ENCODE measurements at places on chromosomes 5 and 9.

- DNase-seq: no peak
Measured at GRCh38 chr9:89953824-89954615, 349.2 kb downstream of the GADD45G start.

GRCh38 chr9:86531273-86531970 lies 177.2 kb upstream of the TUT7 start:
- DNase-seq: no peak

DNA sequence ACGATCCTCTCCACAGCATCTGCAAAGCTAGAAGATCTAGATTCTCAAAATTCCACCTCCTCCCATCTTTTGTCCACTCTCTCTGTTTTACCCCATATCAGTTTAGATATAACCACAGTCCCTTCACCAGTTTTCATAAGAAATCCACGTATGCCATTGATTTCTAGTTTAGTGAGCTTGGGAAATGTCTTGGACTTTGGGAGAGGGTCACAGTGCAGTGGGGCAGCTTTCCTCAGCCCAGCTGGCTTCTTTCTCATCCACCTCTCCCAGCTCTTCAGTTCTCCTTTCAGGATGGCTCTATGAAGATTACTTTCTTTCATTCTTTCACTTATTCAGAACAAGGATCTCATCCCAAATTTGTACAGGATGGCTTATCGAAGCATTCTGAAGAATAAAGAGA lies 203.9 kb upstream of the ADCY2 start:
- no peak for DNase-seq

DNA sequence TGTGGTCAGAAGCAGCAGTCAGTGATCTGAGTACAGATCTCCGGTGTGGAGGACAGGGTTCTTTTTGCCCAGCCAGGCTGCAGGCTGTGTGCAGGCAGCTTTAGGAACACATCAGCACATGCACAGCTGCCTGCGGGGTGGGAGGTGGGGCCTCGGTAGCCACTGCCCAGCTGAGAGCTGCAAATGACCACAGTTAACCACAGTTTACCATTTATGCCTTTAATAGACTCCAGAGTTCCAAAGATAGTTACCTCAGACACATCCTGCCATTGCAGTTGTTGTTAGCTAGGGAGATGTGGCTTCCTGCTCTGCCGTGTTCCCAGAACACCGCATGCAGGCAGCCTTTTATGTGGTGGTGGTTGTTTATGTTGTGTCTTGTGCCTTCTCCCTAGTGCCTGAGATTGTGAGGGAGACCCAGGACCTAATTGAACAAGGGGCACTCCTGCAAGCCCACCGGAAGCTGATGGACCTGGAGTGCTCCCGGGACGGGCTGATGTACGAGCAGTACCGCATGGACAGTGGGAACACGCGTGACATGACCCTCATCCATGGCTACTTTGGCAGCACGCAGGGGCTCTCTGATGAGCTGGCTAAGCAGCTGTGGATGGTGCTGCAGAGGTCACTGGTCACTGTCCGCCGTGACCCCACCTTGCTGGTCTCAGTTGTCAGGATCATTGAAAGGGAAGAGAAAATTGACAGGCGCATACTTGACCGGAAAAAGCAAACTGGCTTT lies 10.2 kb downstream of the EXOC3 start:
- DNase-seq: no peak

DNA sequence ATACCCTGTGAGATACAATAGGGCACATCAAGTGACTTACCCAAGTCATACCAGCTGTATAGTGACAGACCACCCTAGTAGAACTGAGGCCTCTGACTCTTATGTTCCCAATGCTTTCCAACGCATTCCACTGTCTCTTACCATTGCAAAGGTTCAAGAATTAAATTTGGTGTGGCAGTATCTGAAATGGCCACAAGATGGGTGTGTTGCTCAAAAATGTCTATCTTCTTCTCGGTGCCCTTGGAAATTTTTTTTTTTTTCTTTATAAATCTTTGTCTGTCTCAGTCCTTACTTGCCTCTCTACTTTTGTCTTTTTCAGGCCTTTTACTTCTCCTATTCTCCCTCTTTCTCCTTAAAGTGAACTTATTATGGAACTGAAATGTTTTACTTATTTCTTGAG lies 48.4 kb downstream of the GPR21 start:
- DNase-seq: no peak

GRCh38 chr5:114062932-114063867 lies 298.7 kb upstream of the KCNN2 start:
- no peak for DNase-seq

- no peak for DNase-seq
Measured at GRCh38 chr5:133624316-133624715, 12.0 kb upstream of the FSTL4 start.

GRCh38 chr9:128523199-128523925 lies 18.8 kb downstream of the GLE1 start:
- no peak for DNase-seq

DNA sequence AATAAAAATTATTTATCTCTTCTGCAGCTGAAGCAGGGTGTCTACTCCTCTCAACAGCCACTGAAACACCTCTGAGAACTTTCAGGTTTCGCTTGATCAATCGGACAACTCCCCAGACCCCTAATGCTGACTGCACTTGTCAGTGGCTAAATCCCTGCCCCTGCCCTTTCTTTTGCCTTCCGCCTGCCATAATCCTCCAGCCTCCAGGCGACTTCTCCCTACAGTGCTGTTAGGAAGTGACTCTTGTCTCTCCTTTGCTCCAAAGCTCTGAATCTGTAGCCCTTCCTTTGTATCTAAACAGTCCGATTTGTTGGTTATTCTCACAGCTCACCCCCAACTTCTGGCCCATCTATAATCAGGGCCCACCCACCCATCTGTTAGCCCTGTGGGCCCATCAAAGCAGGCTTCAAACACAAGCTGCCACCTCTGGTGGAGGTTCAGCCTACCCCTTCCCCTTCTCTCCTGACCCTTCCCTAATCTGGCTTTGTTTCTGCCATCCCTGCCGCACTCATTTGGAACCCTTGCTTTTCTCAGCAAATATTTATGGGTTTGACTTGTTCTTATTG lies 53.7 kb upstream of the IFNK start:
- no peak for DNase-seq

GRCh38 chr5:168960497-168960896 lies 340.4 kb downstream of the SLIT3 start:
- DNase-seq: no peak

DNA sequence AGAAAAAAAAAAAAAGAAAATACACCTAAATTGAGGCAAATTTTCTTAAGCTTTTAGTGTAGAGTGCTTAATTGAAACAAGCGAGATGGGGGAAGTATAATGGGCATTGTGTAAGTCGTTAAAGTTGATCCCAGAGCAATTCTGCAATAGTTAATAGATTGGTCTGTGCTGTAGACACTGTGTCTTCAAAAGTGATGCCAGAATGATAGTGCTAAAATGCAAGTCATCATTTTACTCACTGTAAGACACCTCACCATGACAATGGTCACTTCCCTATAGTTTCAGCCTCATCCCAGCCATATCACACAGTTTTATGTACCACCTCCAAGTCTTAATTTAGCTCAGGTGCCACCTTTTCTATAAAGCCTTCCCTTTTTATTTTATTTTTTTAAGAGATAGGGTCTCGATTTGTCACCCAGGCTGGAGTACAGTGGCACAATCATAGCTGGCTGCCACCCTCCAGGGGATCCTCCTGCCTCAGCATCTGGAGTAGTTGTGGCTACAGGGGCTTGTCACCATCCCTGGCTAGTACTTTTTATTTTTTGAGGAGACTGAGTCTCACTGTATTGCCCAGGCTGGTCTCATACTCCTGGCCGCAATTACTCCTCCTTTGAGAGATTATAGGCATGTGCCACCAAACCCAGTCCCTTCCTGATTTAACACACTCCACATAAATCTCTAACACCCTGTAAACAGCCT lies 6.2 kb downstream of the COX7C start:
- no peak for DNase-seq

- DNase-seq: no peak
Measured at GRCh38 chr5:109374625-109375024, 35.1 kb downstream of the PJA2 start.

GRCh38 chr9:75823151-75823550 lies 67.3 kb upstream of the PCSK5 start:
- no peak for DNase-seq

DNA sequence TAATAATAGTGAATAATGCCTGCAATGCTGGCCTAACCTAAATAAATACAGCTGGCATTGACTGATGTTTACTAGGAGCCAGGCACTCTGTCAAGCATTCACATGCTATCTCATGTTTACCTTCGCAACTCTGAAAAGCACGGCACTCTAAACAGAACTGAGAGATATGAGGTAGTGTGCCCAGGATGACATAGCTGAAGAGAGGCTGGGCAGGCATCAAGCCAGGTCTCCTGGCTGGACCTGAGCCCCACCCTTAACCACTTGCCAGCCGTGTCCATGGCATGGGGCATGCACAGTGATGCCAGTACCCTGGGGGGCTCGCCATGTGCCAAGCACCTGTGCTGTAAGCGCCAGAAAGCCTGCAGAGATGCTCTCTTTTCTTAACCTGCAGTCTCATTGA lies 119.4 kb upstream of the MVB12B start:
- no peak for DNase-seq

DNA sequence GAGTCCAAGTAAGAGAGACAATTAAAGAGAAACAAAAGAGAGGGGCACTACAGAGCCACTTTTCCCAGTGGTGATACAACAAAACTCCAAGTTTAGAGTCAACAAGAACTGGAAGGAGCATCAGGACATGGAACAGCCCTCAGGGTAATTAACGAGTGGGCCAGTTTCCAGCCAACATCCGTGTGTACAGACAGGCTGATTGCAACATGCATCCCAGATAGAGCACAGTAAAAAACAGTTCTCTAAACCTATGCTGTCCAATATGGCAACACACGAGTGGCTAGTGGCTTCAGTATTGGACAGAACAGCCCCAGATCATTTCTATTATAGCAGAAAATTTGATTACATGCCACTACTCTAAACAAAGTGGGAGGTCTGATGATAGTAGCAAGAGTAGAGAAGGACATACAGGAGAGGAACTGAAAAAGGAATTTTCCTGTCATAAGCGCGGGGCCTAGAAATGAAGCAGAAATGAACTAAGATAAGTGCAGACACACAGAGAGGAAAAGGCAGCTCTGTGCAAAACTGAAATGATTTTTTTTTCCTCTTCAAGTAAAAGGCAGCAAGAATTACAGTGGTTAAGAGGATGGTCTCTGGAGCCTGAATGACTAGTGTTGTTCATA lies 175.6 kb upstream of the CCNG1 start:
- DNase-seq: no peak

DNA sequence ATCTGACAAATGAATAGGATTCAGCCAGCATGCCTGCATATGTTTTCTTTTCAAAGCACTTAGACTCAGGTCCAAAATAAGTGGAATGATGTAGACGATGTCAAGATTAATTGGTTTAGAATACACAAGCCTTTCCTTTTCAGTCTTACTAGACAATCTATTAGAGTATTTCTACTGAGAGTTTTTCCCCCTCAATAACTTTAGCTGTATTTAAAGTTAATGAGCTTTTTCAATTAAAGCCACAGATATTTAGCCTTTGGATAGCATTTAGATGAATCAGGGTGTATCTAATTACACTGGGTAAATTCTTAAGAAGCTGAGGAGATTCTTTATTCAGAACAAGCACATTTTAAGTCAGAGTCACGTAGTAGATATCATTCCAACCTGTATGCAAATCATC lies 198.7 kb upstream of the MPDZ start:
- DNase-seq: no peak

DNA sequence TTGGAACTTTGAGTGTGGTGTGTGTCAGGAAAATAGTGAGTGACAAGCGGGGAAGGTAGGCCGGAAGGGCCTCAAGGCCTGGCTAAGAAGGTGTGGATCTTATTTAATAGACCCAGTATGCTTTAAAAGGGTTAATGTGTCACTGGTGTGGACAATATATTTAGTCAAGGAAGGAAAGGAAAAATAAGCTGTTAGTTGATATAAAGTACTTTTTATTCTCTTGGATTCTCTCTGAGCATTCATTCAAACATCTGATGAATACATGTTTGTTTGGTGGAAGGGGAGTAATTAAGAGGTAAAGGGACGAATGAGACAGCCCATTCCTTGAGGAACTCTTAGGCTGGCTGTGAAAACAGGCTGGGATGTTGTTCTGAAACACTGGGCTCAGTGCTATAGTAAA lies 98.9 kb downstream of the MELK start:
- DNase-seq: no peak

DNA sequence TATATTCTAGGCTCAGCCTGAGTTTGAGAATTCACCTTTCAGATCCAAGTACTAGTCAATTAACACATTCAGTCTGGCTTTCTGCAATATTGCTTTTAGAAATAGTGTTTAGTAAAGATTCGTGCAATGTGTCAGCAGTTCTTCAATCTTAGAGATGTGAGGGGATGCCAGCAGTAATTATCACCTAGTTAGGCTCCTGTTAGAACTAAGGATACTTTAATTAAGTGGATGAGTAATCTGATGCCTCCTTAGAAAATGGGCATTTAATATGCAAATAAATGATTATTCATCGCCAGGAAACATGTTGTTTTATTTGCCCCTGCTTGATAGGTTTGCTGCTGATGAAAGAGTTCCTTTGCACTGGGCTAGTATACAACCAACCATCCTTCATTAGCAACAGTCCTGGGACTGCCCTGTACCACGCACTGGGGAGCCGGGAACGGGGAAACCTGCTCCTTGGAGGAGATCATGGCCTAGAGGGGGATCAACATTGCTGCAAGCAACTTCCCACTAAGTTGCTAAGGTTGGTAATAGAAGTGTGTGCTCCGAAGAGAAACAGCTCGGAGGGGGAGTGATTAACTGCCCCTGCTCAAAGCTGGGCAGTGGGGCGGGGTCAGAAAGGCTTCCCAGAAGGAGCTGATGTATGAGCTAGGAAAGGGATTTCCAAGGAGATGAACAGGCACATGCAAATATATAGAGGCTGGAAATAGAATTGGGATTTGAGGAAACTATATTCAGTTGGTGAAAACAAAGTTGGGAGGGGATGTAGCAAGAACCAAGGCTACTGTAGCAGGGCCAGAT lies 231.8 kb downstream of the DRD1 start:
- DNase-seq: no peak

- DNase-seq: peak; percentile 20
Measured at GRCh38 chr9:18208166-18209059, 265.5 kb upstream of the ADAMTSL1 start.

GRCh38 chr9:101130054-101130453 lies 101.5 kb downstream of the PLPPR1 start:
- DNase-seq: no peak

- DNase-seq: no peak
Measured at GRCh38 chr9:17349831-17350230, 215.0 kb downstream of the CNTLN start.

- no peak for DNase-seq
Measured at GRCh38 chr9:26833792-26834191, 58.8 kb downstream of the CAAP1 start.

DNA sequence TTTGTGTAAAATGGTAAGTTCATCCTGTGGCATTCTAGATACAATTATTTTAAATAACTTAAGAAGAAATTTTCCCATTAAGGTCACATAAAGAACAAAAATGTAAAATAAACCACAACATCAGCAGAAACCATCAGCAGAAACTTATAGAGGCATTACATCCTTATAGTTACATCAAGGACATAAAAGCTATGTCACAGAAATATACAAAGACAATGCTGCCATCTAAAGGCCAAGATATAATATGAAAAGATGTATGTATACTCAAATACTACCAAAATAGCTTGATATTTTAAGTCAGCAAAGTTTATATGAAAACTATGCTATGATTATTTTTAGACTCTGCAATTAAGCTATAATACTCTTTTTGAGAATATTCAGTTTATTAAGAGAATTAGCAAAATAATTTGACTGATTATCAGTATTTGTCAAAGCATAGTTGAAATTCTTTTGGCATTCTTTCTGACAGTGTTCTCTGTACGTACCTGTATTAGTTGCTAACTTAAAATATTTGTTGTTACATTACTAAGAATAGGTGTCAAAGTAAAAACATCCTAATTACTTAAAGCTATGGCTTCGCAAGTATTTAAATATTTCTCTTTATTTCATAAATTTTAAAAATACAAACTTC lies 36.2 kb downstream of the FBXL17 start:
- DNase-seq: peak; percentile 68
